Uterus (tissue), 4 donors: ENCODE measurements at places on chromosomes 13 and 19. TPM values are rescaled to one million over a fixed set of nuclear protein-coding genes. Genes with fewer than 3 reads are reported as not detected.

DNA sequence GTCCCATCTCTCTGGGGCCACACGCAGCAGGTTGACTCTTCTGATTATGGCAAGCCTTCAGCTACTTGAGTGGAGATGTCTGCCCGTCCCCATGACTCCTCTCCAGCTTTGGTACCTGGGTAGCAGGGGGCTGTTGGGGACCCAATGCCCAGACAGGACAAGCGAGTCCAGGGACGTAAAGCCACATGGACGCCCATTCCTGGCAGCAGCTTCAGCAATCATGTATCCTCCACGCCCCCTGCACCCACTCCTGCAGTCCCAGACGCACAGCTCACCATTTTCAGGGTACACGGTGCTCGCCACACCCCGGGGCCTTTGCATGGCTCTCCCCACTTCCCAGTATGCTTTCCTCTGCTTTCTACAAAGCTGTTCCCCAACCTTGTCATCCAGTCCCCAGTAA, 22.0 kb upstream of the VSTM2B start:
- DNase-seq, result no peak

DNA sequence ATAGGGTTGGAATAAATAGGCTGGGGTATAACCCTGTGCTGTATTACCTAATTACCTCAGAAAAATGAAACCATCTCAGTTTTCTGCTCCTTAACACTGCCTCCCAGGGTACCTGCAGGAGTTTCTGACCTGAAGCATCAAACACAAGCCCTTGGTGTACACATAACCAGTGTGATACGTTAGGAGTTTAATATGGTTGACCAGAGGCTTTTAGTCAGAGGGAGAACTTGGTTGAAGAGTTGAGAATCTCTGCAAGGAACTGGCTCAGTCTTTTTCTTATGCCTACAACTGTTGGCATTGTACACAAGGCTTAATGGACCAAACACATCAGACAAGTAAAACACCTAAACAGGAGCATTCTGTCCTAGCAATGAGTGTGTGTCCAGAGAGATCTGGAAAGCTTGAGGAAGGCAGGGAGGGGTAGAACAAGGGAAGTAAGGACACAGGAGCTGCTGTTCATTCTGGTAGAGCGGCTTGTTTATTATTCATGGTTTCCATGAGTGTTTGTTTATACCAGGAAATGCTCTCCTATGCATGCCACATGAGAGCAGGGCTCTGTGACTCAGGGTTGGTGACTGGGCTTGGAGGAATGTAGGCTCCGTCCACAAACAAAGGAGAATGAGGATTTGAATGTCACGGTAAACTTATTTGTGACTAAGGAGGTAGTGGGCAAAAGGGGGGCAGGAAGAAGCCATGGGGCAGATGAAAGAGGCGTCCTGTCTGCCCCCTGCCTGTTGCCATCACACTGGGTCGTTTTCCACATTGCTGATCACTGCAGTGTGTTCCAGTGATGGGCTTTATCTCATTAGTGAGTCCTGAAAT, 11.9 kb upstream of the SPATA13 start:
- DNase-seq, result no peak

GRCh38 chr19:1675633-1676350, 23.4 kb upstream of the TCF3 start:
- no peak for DNase-seq

DNA sequence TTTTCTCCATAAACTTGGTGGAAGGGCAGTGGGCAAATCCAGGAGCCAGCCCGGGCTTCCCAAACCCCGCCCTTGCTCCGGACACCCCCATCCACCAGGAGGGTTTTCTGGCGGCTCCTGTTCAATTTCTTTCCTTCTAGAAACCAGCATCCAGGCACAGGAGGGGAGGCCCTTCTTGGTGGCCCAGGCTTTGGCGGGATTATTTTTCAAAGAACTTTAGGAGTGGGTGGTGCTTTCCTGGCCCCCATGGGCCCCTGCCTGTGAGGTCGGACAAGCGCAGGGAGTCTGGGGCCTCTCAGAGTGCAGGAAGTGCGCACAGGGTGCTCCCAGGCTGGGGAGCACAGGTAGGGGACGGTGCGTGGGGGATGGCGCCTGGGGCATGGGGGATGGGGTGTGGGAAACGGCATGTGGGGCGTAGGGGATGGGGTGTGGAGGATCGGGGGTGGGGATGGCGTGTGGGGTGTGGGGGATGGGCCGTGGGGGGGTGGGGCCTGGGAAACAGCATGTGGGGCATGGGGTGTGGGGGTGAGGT, 396 bp downstream of the F7 start:
- no peak for DNase-seq

- no peak for DNase-seq
These were observed 44.2 kb downstream of the TBC1D4 start for GRCh38 chr13:75437582-75438318.

- no peak for DNase-seq
These were observed 418 bp upstream of the ZNF709 start for GRCh38 chr19:12485052-12485416.

- no peak for DNase-seq
These were observed 5.1 kb downstream of the ZNF793 start for GRCh38 chr19:37511821-37512220.

DNA sequence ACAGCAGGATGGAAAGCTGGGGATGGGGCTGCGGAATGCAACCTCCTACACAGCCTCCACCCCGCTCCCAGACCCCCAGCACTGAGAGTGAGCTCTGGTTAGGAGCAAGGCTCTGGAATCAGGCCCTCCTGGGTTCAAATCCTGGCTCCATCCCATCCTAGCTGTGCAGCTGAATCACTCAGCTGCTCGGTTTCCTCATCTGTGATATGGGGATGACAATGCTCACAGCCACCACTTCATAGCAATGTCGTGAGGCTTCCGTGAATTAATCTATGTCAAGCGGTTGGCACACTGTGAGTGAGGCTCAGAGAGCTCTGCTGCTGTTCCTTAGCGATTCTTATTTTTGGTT, 538 bp downstream of the ACP7 start:
- DNase-seq, result no peak

GRCh38 chr13:98510156-98510509, 66.8 kb downstream of the STK24 start:
- DNase-seq, result no peak

ERICH4 gene
- total RNA-seq, result not detected

ZIC5 gene
- not detected for total RNA-seq

FXYD1 gene
- 214 TPM for total RNA-seq

SIGLEC9 gene
- 1.3 TPM for total RNA-seq

TEX101 gene
- not detected for total RNA-seq

NMRK2 gene
- total RNA-seq, result 0.67 TPM
